ENCODE measurements at places on chromosomes 11 and 22.

DNA sequence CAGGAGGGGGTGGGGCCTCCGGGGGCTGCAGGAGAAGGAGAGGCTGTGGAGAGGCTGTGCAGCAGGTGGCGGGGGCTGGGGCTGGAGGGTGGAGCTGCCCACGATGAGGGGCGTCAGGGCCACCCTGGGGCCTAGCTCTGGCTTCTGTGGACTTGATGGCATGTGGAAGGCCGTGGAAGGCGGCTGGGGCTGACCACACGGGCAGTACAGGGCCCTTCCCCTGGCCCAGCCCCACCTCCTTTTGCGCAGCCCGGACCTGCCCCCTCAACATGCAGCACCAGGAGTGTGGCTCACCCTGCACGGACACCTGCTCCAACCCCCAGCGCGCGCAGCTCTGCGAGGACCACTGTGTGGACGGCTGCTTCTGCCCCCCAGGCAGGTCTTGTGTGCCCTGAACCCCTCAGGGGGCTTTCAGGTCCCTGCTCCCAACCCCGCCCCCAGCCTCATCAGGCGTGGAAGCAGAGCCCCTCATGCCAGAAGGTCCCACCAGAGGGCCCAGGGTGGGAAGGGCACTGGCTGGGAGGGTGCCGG is 6.1 kb downstream of the MUC5B start:
- no peak for DNase-seq

DNA sequence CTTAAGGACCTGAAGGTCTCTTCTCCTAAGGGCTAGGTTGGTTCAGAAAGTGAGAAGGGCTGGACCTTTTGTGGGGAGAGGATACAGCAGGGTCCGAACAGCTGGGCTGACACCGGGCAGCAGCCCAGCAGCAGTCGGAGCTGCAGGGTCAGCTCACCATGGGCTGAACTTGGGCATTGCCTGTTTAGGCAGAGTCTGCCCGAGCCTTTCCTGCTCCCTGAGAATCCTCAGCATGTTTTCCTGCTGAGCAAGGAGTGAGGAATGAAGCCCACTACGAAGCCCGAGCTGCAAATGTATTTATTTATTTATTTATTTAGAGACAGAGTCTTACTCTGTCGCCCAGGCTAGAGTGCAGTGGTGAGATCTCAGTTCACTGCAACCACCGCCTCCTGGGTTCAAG is 83.9 kb downstream of the PTPRJ start:
- DNase-seq = no peak

GRCh38 chr11:78112582-78113275 is 26.7 kb downstream of the ALG8 start:
- DNase-seq = no peak

DNA sequence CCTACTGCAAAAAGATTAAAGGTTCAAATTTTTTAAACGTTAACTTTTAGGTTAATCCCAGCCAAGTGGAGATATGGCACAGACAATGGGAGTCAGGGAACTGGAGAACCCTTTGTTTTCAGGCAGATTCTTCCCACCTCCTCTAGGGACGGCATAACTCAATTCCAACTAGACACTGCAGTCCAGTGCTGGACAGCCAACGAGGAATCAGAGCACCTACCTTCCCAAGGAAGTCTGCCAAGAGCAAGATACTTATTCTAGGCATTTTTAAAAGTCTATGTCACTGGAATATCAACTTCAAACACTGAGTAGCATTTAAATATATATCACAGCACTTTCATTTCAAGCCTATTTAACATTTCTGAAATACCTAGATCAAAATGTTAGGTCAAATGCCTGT is 7.3 kb downstream of the CADM1 start:
- no peak for DNase-seq

- DNase-seq = no peak
Observed at GRCh38 chr22:49023879-49024774, 803.5 kb downstream of the BRD1 start.

DNA sequence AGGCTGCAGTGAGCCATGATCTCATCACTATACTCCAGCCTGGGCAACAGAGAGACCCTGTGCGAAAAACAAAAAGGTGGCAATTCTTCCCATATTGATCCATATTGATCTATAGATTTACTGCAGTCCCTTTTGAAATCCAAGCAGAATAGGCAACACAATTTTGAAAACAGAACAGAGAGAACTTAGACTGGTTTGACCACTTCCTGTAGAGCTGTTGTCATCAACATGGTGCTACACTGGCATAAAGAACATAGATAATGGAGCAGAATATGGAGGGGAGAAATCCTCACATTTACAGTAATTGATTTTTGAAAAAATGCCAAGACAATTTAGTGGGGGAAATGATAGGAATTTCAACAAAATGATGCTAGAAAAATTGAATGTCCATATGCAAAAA is 34.1 kb downstream of the GRK3 start:
- DNase-seq = no peak

- no peak for DNase-seq
Observed at GRCh38 chr22:25030636-25031035, 78.1 kb downstream of the KIAA1671 start.

GRCh38 chr22:19962246-19962908 is 20.8 kb upstream of the TXNRD2 start:
- peak; percentile 69 for DNase-seq

DNA sequence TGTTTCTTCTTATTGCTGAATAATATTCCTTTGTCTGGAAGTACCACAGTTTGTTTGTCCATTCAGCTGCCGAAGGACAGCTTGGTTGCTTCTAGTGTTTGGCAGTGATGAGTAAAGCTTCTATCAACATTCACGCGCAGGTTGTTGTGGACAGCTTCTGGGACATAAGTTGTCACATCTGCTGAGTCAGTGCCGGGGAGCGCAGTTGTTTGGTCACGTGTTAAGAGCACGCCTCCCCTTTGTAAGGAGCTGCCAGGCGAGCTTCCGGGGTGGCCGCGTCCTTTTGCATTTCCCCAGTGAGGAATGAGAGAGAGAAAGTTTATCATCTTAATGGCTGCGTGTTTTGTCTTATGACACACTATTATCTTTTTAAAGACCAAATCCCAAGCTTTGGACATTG is 30.3 kb downstream of the SAMM50 start:
- no peak for DNase-seq

GRCh38 chr11:73287400-73288101 is 15.4 kb downstream of the P2RY6 start:
- no peak for DNase-seq

- DNase-seq = peak; percentile 28
Observed at GRCh38 chr22:33917744-33918406, 2.4 kb downstream of the LARGE1 start.

- no peak for DNase-seq
Observed at GRCh38 chr11:67421430-67422031, 6.1 kb downstream of the CARNS1 start.

DNA sequence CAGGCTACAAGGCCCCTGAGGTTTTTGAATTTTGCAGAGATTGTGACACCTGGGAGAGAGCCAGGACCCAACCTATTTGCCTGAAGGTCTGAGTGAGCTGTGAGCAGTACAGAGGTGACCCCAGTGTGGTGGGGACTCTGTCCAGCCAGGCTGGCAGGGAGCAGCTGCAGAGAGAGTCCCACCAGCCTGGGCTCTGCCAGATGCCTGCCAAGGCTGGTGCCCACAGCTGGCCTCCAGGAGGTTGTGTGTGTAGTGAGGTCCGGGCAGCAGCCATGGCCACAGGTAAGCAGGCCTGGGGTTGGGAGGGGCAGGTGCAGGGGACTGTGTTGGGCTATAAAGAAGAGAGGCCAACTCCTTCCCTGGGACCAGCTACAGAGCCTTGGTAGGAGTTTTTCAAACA is 144.8 kb downstream of the CRYBB2 start:
- DNase-seq = no peak

DNA sequence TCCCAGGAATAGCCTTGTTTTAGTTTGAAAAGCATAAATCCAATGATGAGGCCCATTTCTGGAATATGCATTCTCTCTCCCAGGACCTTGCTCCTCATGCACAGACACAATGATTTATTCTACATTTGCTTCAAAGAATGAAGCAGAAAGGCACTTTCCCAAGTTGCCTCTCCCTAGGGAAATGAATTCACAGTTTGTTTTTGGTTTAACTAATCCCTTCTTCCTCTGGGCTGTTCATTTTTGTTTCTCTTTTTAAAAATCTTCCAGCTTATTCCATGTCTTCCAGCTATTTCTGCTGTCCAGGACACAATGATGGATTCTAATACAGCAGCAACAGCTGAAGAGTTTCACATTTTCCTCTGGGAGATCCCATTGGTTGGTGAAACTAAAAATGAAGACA is 1529.2 kb upstream of the TENM4 start:
- DNase-seq = no peak

DNA sequence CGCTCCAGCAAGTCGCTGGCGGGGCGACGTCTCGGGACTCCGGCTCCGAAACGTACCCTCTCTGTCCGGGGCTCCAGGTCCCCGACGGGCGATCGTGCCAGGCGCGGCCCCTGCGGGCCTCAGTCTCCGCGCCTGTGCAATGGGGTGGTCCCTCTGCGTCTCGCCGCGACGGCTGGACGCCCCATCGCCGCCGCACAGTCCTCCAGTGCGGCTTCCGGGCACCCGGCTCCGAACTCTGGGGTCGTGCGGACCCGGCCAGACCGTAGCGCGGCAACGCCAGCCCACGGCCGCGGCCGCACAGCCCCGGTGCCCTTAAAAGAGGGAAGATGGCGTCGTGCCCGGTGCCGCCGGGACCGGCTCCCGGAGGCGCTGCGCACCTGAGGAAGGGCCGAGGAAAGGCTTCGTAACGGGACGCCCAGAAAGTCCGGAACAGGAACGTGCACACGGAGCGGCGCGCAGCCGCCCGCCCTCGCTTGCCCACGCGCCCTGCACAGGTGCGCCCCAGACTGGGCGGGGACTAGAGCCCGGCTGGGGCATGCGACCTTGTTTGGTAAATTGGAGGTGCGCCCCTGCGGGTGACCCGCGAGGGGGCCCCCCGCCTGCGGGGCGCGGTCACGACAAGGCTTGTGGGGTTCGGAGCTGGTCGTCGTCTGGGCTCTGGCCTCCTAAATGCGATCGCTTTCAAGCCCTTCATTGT is 525 bp downstream of the BIK start:
- peak; percentile 56 for DNase-seq

GRCh38 chr11:132712466-132712865 is 819.8 kb downstream of the OPCML start:
- DNase-seq = no peak

GRCh38 chr22:19730655-19731360 is 7.5 kb downstream of the GP1BB start:
- peak; percentile 69 for DNase-seq

GRCh38 chr11:3225159-3225758 is 6.6 kb upstream of the MRGPRG start:
- DNase-seq = no peak

DNA sequence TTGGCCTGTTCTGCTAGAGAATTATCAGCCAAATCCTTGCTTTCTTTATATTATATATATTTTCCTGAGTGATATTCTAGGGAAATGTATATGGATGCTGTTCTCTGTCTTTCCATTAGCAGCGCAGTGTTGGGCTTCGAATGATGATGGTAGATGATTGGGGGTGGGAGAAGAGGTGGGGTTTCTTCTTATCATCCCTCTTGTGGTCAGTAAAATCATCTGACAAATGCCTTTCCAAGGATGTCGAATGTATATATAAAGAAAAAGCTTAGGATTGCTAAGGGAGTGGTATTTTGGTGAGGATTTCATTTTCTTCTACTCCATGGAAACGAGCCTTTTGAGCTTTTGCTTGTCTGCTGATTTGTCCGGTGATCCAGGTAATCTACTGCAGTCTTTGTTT is 48.9 kb downstream of the ARHGEF12 start:
- DNase-seq = no peak

- peak; percentile 84 for DNase-seq
Observed at GRCh38 chr11:63871962-63872799, 33.3 kb downstream of the MARK2 start.

GRCh38 chr11:57904376-57904775 is 119.3 kb upstream of the OR9Q1 start:
- DNase-seq = no peak

GRCh38 chr22:44760476-44760875 is 8.1 kb downstream of the ARHGAP8 start:
- DNase-seq = no peak

GRCh38 chr11:120780239-120780638 is 243.7 kb upstream of the TBCEL start:
- DNase-seq = no peak

DNA sequence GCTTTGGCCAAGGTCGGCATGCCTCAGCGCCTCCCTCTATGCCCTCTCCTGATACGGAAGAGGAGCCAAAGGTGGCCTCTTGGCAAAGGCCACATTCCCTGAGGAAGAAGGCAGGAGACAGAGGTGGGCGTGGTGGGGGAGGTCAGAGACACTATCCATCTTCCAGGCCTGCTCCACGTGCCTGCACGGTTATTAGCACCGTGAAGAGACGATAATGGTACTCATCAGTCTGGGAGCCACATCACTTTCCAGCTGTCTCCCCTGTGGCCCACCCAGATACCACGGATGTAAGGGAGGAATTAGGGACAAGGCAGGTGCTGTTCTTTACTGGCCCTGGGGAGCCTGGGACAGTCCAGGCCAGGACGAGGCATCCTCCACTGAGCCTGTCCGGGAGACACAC is 354.3 kb downstream of the MN1 start:
- no peak for DNase-seq

- DNase-seq = no peak
Observed at GRCh38 chr11:119599864-119600541, 129.0 kb downstream of the NECTIN1 start.

Measured in common myeloid progenitor, CD34-positive (primary cell).